Osteocyte (in vitro differentiated cells): ENCODE measurements at places on chromosomes 3 and 15. TPM values are rescaled to one million over a fixed set of nuclear protein-coding genes. Genes with fewer than 3 reads are reported as not detected.

The CEP19 gene
- 3.8 and 4.1 TPM in 2 replicates for total RNA-seq

The CHRM5 gene
- not detected in 2 replicates for total RNA-seq

The AADACL2 gene
- total RNA-seq, result not detected in 2 replicates

The GOLGA8G gene
- total RNA-seq, result not detected in 2 replicates

The EXD1 gene
- total RNA-seq, result not detected in 2 replicates

The GP9 gene
- total RNA-seq, result not detected in 2 replicates

The CDCP1 gene
- 2.3 and 2.7 TPM in 2 replicates for total RNA-seq

The SLC12A1 gene
- total RNA-seq, result not detected in 2 replicates

The SPTSSB gene
- not detected in 2 replicates for total RNA-seq

The ZFAND6 gene
- 63.8 and 65.9 TPM in 2 replicates for total RNA-seq

The FAM107A gene
- total RNA-seq, result not detected in 2 replicates

The ERICH6 gene
- 0.83 TPM in 1 of 2 replicates, not detected in the other for total RNA-seq

The IL17RB gene
- total RNA-seq, result 0.24 and 0.54 TPM in 2 replicates

The XCR1 gene
- total RNA-seq, result not detected in 2 replicates

The TNFAIP8L3 gene
- total RNA-seq, result 0.31 and 0.35 TPM in 2 replicates

The CASR gene
- not detected in 2 replicates for total RNA-seq

The SLC15A2 gene
- total RNA-seq, result 0.40 and 0.50 TPM in 2 replicates

The NSUN3 gene
- 11.8 and 15.0 TPM in 2 replicates for total RNA-seq

The ROPN1 gene
- not detected in 2 replicates for total RNA-seq

The PPP1R14D gene
- total RNA-seq, result not detected in 2 replicates

The MAGI1 gene
- total RNA-seq, result 20.1 and 21.9 TPM in 2 replicates

The GOLGA6A gene
- total RNA-seq, result 0.21 TPM in 1 of 2 replicates, not detected in the other

The KLF15 gene
- total RNA-seq, result 5.7 and 7.2 TPM in 2 replicates

The TM4SF18 gene
- total RNA-seq, result 2.2 and 3.7 TPM in 2 replicates

The TLR9 gene
- not detected in 2 replicates for total RNA-seq

The DVL3 gene
- 110 and 121 TPM in 2 replicates for total RNA-seq

The APBA2 gene
- total RNA-seq, result 23.5 and 24.7 TPM in 2 replicates

The TMEM207 gene
- not detected in 2 replicates for total RNA-seq

The HES1 gene
- total RNA-seq, result 41.0 and 51.6 TPM in 2 replicates

The ATP13A4 gene
- 0.27 TPM in 1 of 2 replicates, not detected in the other for total RNA-seq

The CAV3 gene
- not detected in 2 replicates for total RNA-seq

The PTH1R gene
- 12.9 and 15.4 TPM in 2 replicates for total RNA-seq

The HGD gene
- total RNA-seq, result 0.27 and 0.44 TPM in 2 replicates

The GASK1A gene
- total RNA-seq, result not detected in 2 replicates

The GOLGA8O gene
- 2.4 and 2.5 TPM in 2 replicates for total RNA-seq

The MYZAP gene
- 1.4 and 1.5 TPM in 2 replicates for total RNA-seq

The SH3GL3 gene
- total RNA-seq, result not detected in 2 replicates

The ARGFX gene
- not detected in 2 replicates for total RNA-seq

The C3orf80 gene
- total RNA-seq, result not detected in 2 replicates

The NR1I2 gene
- not detected in 2 replicates for total RNA-seq

The GPR171 gene
- not detected in 2 replicates for total RNA-seq

The IGSF11 gene
- total RNA-seq, result not detected in 2 replicates

The AGTR1 gene
- total RNA-seq, result 2.0 and 2.1 TPM in 2 replicates

The CHRFAM7A gene
- total RNA-seq, result 1.7 and 3.4 TPM in 2 replicates

The C3orf22 gene
- not detected in 2 replicates for total RNA-seq

The SLC28A1 gene
- not detected in 2 replicates for total RNA-seq

The TMEM158 gene
- 15.0 and 15.1 TPM in 2 replicates for total RNA-seq

The GOLGA8J gene
- total RNA-seq, result 0.34 TPM in 1 of 2 replicates, not detected in the other

The PRSS50 gene
- not detected in 2 replicates for total RNA-seq

The B2M gene
- total RNA-seq, result 1,535 and 1,733 TPM in 2 replicates

The ISL2 gene
- not detected in 2 replicates for total RNA-seq

The ZNF774 gene
- total RNA-seq, result 1.6 and 3.1 TPM in 2 replicates

The PLSCR5 gene
- not detected in 2 replicates for total RNA-seq

The IL5RA gene
- total RNA-seq, result not detected in 2 replicates

The SUSD5 gene
- 22.7 and 25.5 TPM in 2 replicates for total RNA-seq

The FETUB gene
- total RNA-seq, result not detected in 2 replicates

The BTLA gene
- total RNA-seq, result not detected in 2 replicates
